Neural progenitor cell (in vitro differentiated cells): ENCODE measurements at places on chromosomes 13 and 19.
A peak's percentile ranks its signal among the peaks of the same experiment; 100 is the strongest.

DNA sequence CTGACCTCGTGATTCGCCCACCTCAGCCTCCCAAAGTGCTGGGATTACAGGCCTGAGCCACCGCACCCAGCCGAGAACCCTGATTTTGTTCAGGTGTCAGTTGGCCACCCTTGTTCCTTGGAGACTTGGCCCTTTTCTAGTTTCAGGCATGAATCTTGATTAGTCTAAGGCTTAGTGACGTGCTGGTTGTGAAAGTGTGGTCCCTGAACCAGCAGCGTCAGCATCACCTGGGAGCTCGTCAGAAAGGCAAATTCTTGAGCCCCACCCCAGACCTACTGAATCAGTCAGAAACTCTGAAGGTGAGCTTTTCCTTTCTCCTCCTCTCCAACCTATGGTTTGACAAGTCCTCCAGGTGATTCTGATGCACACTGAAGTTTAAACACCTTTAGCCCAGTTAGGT, 35.2 kb downstream of the CACNG6 start:
- DNase-seq, result no peak

- no peak for DNase-seq
These were observed 11.4 kb upstream of the MYCBP2 start for GRCh38 chr13:77338329-77338728.

GRCh38 chr13:72437458-72437857, 290.0 kb downstream of the MZT1 start:
- DNase-seq, result no peak

DNA sequence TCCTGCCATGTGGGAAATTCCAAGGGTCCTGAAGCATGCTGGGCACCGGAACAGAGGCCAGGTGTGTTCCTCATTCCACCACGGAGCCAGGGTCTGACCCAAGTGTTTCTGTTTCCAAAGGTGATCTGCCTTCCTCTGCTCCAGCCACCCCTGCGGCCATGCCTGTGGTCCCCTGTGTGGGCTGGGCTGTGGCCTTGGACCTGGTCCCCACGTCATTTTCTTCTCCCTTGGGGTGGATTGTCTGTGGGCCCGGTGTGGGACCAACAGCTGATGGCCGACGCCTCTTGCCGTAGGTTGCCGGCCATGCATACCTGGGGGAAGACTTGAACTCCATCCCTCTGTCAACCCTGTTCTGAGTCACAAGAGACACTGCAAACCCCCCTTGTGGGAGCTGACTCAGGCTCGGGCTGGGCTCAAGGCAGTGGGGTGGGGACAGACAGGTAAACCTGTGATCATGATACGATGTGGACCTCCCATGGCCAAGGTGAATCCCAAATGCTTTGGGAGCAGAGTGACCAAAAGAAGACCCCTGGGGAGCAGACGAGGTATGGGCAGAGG, 35.0 kb downstream of the ATP11A start:
- no peak for DNase-seq

DNA sequence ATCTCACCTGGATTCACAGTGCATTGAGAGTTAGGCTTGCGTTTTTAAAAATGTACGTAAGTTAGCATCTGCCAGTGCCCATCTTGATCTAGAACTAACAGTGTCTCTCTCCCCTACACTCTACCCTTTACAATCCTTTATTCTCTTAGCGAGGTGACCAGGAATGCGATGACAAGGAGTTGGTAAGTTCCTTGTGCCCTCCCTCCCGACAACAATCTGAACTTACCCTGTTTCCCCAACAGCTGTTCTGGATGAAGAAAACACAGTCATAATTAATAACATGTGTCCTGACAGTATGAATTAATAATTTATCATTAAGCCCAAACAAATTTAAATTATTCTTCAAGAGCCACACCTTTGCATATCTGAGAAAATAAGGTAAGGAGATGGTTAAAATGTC, 6.3 kb downstream of the TSHZ3 start:
- no peak for DNase-seq

DNA sequence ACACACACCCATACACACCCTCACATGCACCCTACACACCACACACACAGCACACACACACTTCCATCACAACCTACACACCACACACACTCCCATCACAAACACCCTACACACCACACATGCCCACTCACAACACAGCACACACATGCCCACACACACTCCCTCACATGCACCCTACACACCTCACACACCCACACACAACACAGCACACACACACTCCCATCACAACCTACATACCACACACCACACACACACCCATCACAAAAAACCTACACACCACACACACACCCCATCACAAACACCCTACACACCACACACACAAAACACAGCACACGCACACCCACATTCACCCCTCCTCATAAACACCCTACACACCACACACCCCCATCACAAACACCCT, 15.1 kb downstream of the PEPD start:
- DNase-seq, result no peak

GRCh38 chr19:19578252-19578651, 40.2 kb downstream of the CILP2 start:
- DNase-seq, result no peak

GRCh38 chr19:10431943-10432735, 11.8 kb downstream of the PDE4A start:
- DNase-seq, result peak; percentile 73

DNA sequence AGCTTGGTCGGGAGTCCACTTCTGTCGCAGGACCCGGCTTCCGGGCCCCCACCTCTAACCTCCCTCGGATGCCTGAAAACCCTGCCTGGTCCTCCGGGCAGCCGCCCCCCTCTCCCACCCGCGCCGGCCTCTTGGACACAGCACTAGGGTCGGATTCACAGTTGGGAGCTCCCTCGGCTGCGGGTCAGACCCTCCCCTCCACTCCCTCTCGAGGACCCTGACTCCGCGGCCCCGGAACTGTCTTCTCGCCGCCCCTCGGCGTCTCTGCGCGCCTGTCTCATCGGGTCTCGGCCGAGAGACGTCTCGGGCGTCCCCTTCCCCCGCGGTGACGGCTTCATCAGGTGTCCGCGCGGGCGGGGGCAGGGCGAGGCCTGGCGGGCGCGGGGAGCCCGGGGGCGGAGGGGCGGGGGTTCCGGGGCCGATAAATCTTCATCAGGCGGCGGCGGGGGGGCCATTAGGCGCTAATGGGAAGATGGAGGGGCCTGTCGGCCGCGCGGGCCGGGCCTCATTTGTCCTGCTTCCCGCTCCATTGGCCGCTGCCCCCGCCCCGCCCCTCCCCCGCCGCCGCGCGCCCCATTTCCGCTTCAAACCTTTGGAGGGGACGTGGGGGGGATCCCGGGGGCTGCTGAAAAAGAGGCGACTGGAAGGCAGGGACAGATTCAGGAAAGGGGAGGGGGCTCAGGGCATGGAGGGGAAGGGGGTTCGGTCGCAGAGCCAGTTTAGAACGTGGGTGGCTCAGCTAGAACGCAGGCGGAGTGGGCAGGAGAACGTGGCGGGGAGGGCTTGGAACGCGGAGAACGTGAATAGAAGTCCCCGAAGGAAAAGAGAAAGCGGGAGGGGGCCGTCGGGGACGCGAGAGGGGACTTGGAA, 11.8 kb upstream of the ERFL start:
- DNase-seq, result peak; percentile 62

DNA sequence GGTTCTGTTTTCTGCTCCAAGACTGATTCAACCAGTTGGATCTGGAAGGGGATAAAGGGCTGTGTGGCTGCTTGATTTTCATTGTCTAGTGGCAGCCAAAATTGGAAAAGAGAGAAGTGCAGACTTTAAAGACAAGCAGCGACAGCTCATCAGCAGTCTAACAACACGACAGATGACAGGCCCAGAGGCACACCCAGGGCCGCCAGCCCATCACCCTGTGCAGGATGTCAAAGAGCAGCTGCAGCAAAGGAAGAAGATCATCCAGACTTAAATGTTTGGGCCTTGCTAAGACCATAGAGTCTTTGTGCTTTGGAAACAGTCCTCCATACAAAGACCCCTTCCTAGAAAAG, 421.0 kb upstream of the KLF12 start:
- no peak for DNase-seq

DNA sequence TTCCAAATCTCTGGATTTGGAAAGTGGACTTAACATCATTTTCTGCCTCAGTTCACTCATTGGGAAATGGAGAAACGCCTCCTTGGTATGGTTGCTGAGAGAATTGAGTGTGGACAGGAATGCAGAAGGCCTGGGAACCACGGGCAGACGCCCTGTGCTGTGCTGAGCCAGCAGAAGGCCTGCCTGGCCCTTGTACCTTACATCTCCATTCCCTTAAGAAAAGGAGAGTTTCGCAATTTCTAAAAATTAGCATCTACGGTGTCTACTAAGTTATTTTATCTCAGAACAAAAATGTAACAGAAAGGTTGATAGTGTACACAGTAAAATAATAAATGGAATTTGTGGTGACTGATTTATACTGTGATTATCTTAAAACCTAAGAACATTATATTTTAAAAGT, 78.7 kb downstream of the IPO5 start:
- DNase-seq, result peak; percentile 41

GRCh38 chr13:23074075-23074828, 106.5 kb upstream of the SGCG start:
- no peak for DNase-seq

GRCh38 chr19:40398417-40399131, 8.6 kb upstream of the HIPK4 start:
- DNase-seq, result peak; percentile 84

DNA sequence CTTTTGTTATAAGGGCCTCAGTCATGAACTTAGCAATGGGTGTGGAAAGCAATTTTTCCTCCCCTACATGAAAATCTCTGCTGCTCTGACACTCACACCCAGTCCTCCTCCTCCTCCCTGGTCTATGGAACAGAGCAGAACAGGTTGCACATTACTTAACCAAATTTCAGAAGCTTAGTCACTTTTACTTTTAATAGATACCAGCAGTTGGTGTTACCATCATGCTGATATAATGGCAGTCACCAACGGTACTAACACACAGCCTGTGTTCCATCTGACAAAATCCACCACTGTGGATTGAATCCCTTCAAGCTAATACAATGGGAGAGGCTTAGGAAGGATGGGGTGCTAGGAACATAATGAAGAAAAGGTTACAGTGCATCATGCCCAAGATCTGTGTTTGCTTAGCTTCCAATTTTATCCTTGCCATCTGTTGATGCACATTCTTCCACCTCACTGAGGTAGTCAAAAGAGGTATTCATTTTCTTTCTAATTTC, 9.8 kb downstream of the TPT1 start:
- DNase-seq, result no peak

GRCh38 chr19:33403973-33404304, 30.4 kb downstream of the CEBPG start:
- no peak for DNase-seq

DNA sequence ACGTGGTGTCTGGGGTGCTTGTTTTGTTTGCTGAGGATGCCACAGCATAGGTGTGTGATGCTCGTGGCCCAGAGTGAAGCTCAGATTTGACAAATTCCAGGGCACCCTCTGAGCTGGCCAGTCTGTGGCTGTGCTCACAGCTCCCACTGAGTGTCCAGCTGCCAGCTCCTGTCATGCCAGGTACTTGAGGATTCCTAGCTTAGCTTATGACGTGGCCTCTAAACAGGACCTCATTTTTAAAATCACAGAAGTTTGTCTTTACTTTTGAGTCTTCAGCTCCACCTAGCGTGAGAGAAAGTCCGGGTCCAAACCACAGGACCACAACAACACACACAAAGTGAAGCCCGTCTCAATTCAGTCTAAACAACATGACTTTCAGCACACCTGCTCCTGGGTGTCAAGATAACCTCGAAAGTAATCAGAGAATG, 117.3 kb downstream of the RAB20 start:
- DNase-seq, result no peak

- no peak for DNase-seq
These were observed 44.8 kb downstream of the C13orf42 start for GRCh38 chr13:51066091-51066831.

DNA sequence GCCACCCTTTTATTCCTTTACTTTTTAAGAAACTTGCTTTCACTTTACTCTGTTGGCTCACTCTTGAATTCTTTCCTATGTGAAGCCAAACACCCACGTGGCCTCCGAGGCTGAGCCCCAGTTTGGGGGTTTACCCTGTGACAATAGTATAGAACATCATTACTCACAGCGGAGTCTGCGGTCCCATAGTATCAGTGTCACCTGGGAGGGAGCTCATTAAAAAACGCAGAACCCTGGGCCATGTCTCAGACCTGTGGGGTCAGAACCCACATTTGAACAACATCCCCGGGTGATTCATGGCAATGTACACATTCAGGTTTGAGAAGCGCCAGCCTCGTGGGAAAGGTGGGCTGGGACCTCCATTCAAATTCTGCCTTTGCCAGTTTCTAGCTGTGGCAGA, 36.0 kb upstream of the UBL3 start:
- DNase-seq, result no peak

- DNase-seq, result no peak
These were observed 2.0 kb downstream of the EVI5L start for GRCh38 chr19:7832009-7832408.
